AG04450 (cell line): ENCODE measurements at places on chromosomes 5 and 9. TPM values are rescaled to one million over a fixed set of nuclear protein-coding genes. Genes with fewer than 3 reads are reported as not detected.

SHISAL2B gene
- polyA plus RNA-seq, result not detected in 2 replicates

BTNL8 gene
- polyA plus RNA-seq, result not detected in 2 replicates

PAEP gene
- polyA plus RNA-seq, result not detected in 2 replicates

PCDHB5 gene
- polyA plus RNA-seq, result 0.68 and 0.72 TPM in 2 replicates

RASEF gene
- 0.02 and 0.05 TPM in 2 replicates for polyA plus RNA-seq

BNC2 gene
- polyA plus RNA-seq, result 46.8 and 49.0 TPM in 2 replicates

C9orf153 gene
- polyA plus RNA-seq, result 0.30 TPM in 1 of 2 replicates, not detected in the other

ZER1 gene
- 28.0 and 38.4 TPM in 2 replicates for polyA plus RNA-seq

FAM174A gene
- polyA plus RNA-seq, result 6.8 and 8.4 TPM in 2 replicates

CER1 gene
- polyA plus RNA-seq, result not detected in 2 replicates

LHX3 gene
- polyA plus RNA-seq, result not detected in 2 replicates

PCDHGB2 gene
- polyA plus RNA-seq, result 4.6 and 4.8 TPM in 2 replicates

TAF11L10 gene
- not detected in 2 replicates for polyA plus RNA-seq

ZFAND5 gene
- polyA plus RNA-seq, result 195 and 224 TPM in 2 replicates

PCDHB14 gene
- 0.98 and 1.1 TPM in 2 replicates for polyA plus RNA-seq

FYB1 gene
- polyA plus RNA-seq, result 0.01 TPM in 1 of 2 replicates, not detected in the other

FOXE1 gene
- 0.06 and 0.07 TPM in 2 replicates for polyA plus RNA-seq

LTC4S gene
- 0.40 and 0.56 TPM in 2 replicates for polyA plus RNA-seq

DNA sequence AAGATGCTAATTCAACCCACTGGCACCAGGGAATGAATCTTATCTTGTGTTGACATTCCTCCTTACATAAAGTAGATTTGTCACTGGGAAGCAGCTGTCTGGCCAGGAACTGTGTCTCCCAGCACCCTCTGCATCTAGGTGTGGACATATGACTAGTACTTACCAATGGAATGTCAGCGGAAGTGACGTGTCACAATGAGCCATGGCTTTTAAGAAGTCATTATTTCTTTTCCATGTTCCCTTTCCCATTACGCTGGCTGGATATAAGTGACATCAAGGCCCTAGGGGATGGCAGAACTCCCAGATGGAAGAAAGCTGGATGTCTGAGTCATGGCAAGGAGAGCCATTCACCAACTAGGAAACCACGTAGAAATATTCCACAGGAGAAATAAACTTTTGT is 84.7 kb upstream of the MAST4 start:
- DNase-seq, result no peak

GRCh38 chr5:175746851-175747250 is 89.0 kb downstream of the HRH2 start:
- DNase-seq, result no peak

DNA sequence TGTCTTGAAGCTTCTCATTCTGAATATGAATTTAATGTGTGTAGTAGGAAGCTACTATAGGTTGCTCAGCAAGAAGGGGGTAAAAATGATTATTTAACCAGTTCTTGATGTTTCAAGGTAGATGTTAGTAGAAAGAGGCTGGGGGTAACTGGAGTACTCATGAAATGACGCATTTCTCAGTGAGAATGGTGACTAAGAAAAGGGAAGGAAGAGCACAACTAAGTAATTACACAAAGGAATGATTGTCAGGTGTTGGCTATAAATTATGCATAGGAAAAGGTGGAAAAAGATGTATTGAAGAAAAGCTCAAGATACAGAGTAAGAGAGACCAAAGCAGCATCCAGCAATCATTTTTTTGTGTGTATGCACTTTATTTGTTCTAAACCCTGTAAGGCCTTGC is 1.4 kb upstream of the PSIP1 start:
- no peak for DNase-seq

GRCh38 chr5:20224046-20224445 is 236.0 kb upstream of the CDH18 start:
- no peak for DNase-seq

DNA sequence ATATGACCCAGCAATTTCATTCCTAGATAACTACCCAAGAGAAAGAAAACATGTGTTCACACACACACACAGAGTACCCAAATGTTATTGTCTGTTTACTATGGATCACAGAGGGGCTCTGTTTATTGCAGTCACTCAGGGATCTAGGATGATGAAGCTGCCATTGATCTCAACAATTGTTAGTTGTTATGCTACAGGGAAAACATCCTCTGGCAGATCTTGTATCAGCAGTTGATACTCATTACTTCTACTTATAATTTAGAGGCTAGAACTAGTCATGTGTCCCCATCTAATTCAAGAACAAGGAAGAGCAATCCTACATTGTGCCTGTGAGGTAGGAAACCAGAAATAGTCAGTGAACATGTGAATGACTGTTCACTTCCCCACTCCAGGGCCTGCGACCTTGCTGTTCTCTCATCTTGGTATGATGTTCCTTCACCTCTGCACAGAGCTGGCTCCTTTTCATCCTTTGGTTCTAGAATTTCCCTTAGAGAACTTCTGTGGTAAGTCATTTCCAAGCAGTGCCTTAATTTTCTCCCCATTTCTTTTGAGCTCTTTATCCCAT is 30.3 kb downstream of the NMUR2 start:
- DNase-seq, result no peak

DNA sequence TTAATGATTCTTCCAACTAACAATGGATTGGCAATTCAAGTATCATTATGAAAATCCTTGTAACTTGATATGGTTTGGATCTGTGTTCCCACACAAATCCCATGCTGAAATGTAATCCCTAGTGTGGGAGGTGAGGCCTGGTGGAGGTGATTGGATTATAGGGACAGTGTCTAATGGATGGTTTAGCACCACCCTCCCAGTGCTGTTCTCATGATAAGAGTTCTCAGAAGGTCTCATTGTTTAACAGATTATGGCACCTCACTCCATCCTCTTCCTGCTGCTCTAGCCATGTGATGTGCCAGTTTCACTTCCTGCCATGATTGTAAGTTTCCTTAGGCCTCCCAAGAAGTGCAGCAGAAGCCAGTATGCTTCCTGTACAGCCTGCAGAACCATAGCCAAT is 1116.2 kb upstream of the EDIL3 start:
- no peak for DNase-seq

DNA sequence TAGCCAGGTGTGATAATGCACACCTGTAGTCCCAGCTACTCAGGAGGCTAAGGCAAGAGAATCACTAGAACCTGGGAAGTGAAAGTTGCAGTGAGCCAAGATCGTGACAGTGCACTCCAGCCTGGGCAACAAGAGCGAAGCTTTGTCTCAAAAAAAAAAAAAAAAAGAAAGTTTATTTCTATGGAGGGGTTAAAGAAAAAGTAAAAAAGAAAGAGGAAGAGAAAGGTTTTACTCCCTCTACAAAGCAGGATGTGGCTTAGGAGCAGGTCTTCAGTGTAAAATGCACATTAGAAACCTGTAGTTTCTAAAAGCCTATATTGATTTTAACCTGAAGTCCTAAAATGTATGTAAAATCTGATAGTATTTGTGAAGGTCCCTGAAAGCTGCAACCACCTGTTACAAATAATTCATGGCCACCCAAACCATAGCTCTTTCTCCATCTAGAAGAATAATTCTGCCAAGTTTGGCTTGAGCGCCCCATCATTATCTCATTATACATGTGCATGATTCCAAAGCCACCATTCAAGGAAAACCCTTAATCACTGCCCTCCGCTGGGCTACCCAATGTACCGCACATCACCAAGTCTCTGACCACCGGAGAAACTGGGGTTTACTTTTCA is 3.4 kb downstream of the FNBP1 start:
- DNase-seq, result no peak

DNA sequence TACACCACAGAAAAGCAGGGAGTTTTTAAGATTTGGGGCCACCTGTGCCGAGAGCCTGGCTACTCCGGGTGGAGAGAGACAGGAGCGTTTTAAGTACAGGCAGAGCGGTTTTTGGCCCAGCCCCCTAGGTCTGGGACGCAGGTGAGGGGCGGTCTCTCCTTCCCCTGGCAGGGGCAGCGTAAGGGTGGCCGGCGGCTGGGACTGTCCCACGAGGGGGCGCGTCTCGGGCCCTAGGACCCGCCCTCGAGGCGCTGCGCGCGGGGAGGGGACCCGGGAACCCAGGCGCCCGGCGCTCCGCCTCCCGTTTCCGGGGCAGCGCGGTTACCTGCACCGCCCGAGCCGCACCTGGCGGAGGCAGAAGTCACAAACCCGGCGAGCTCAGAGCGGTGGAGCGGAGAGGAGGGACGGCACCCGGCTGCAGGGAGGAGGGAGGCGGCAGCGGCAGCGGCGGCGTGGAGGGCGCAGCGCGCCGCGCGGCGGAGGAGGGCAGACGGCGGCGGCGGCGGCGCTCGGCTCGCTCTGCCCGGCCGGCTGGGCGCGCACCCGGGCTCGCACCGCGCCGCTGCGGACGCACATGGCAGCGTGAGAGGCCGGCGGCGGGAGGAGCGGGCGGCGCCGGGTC is at the start of gene WWC1:
Gene WWC1, plus strand, starts transcription at position 304 of the 622 bp plus-strand sequence. CDS start 508 bp downstream, outside the sequence.
- no peak for DNase-seq

GRCh38 chr5:106241409-106241808 is 1429.3 kb downstream of the EFNA5 start:
- no peak for DNase-seq

- DNase-seq, result no peak
Observed at GRCh38 chr5:6592601-6593000, 40.2 kb downstream of the NSUN2 start.

- no peak for DNase-seq
Observed at GRCh38 chr9:137972988-137973470, 95.4 kb downstream of the CACNA1B start.

DNA sequence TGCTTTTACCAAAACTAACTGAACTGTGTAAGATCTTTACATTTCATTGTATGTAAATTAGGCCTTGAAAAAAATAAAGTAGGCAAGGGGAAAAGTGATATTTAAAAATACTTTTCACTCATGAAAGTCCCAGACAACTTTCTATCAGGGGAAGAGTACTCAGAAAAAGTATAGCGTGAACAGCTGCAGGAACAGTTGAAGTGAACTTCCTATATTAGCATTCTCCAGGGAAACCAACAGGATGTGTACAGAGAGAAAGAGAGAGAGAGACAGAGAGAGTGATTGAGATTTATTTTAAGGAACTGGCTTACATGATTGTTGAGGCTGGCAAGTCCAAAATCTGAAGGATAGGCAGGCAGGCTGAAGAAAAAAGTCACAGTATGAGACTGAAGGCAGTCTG is 42.0 kb downstream of the ERMP1 start:
- DNase-seq, result no peak

DNA sequence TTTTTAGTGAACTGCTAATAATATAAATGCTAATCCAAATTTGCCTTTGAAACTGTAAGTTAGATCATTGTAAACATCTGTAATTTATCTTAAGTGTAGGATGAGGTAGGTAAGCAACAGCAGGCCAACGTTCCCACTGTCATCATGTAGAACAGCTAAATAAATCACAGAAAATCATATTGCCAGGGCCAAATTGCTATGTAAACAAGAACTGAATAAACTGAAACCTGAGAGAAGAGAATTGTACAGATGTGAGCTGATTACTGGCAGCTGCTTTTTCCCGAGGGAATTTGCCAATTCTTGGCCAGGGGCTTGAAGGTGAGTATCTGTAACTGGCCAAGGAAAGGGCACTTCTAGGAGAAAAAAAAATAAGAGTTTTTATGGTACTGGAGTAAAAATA is 97.6 kb downstream of the CDH10 start:
- no peak for DNase-seq

GRCh38 chr5:6847870-6848269 is 134.6 kb downstream of the TENT4A start:
- DNase-seq, result no peak

DNA sequence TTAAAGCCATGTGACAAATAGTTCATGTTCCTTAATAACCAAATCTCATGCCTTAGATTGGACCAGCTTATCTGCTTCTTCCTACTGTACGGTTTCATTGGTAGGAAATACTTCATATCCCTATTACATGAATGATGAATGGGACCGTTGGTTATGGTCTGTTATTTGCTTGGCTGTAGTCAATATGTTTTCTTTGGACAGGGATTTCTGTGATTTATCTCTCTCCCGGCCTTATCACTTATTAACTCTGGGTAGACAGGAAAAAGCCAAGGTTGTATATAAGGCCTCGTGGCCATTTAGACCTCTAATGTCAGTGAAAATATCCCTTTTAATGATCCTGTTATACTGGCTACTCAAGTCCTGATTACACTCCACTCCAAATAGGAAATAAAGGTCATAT is 330.6 kb downstream of the EBF1 start:
- no peak for DNase-seq

DNA sequence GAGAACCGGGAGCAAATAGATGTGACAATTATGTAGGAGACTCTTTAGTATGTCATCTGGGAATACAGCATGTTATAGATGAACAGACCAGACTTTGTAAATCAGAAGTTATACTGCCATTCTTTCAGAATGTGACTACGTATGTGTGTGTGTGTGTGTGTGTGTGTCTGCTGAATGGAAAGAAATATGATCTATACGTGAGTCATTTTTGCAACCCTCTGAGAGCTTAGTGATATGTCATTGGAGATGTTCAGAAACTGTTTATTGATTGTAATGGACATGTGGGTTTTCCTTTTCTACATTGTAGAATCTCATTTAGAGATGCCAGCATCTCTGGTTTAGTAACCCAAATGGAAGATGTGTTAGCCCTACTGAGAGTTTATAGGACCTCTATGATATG is 731.5 kb downstream of the TLE1 start:
- no peak for DNase-seq

DNA sequence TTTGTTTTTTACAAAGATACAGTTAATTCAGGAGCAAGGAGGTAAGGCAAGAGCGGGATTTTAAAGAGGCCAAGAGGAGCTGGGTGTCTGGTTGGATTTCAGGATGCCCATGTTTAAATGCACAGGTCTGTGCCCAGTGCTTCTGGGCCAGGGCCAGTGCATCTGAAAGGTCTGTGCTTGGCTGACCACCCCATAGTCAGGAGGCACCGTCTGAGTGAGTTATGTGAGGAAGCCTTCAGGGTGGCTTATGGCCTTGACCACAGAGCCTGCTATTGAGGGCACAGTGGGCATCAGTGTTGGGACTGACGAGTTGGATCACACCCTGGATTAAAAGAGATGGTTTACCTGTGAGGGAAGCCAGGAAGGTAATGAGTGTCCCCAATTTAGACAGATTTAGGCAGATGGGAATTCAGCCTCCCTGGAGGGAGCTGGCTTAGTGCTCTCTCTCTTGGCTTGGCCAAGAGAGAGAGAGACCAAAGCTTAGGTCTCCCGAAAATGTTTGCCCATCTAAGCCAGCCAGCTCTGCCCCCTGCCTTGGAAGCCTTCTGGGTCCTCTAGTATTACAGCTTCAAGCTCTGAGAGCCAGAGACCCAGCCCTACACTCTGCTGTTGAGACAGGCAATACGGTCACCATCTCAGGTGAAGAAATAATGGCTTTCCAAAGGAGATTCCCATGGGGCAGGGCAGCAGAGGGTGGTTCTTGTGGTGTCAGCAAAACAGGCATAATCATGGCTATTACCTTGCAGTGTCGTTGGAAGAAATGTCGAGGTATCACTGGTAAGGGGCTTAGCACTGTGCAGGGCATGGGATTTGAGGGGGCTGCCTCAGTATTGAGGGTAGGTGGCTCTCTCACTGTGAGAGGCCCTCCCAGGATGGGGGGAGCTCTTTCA is 68.6 kb downstream of the RGS3 start:
- DNase-seq, result no peak

- DNase-seq, result no peak
Observed at GRCh38 chr9:136294437-136294836, 9.5 kb downstream of the CCDC187 start.

- DNase-seq, result no peak
Observed at GRCh38 chr5:72746736-72747135, 69.7 kb upstream of the TNPO1 start.

- no peak for DNase-seq
Observed at GRCh38 chr5:163893281-163893680, 387.9 kb downstream of the MAT2B start.

GRCh38 chr9:22026696-22027095 is 17.6 kb upstream of the CDKN2B start:
- no peak for DNase-seq
